ENCODE measurements at places on chromosomes 6 and 20.

GRCh38 chr6:105874835-105875626, 211.1 kb upstream of the PRDM1 start:
- no peak for DNase-seq

DNA sequence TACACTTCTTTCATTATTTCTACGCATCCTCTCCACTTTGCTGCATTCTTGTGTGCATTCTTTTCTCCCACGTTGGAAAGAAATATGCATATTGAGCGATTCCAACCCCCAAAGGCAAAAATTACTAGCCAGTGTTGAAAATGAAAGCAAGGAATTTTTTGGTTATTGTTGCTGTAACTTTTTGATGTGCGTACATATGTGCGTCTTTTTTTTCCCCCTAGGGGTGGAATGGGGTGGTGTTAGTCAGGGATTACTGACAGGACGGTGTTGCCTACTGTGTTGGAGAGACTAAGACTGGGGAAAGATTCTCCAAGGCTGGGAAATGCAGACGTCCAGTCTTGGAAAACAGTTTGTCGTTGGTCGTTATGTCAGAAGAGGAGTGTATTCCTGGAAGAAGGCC, 44.2 kb upstream of the ESR1 start:
- no peak for DNase-seq

DNA sequence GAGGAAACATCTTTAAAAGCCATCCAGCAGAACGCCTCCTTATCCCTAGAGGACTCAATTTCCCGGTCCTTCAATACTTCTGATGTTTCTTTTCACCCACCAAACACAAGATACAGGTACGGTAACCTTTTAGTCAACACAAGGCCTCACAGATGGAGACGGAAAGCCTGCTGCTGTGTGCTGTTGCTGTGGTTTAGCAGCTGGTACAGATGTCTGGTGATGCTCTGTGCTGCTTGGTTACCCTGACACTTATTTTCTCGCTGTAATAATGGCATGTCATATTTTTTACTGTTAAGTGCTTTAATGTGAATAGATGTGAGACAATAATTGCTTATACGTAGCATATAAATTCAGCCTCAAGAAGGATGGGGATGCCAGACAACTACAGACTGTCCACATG, 25.3 kb downstream of the GMDS start:
- DNase-seq = no peak

DNA sequence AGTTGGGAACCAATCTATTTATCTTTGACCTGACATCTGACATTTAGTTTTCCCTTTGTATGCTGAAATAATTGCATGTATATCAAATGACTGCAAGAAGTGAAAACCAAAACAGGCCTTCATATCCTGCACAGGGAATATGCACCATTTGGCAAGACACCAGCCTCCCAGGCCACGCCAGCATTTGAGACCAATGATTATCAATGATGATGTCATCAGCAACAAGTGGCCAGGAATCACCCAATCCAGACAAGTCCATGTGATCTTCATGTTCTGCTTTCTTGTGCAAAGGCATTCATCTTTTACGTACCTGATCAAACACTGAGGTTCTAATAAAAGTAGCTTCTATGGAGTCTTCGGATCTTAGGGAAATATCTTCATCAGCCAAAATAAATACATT, 107.4 kb upstream of the TENT5A start:
- no peak for DNase-seq

GRCh38 chr6:136767570-136768309, 24.5 kb downstream of the MAP3K5 start:
- no peak for DNase-seq

- DNase-seq = no peak
Observed at GRCh38 chr6:65113581-65113980, 593.4 kb downstream of the EYS start.

DNA sequence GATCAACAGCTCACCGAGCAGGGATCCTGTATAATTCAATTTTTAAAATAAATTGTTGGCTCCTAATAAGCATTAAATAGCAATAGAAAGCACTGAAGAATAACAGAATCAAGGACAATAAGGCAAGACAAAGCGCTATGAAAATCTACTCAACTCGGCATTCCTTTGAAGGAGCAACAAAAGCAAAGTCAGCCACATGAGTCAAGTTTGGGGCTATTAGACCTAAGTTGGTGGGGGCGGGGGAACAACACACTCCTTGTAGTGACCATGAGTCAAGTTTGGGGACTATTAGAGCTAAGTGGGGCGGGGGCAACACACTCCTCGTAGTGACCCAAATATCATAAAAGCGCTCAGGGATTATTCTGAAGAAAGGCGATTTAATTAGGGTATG, 120.0 kb downstream of the FOXC1 start:
- DNase-seq = no peak

- no peak for DNase-seq
Observed at GRCh38 chr6:82954937-82955577, 110.6 kb downstream of the UBE3D start.

GRCh38 chr6:63644668-63645326, 9.2 kb downstream of the PHF3 start:
- no peak for DNase-seq

- DNase-seq = no peak
Observed at GRCh38 chr6:11223286-11223864, 9.1 kb downstream of the NEDD9 start.

- DNase-seq = no peak
Observed at GRCh38 chr6:63268574-63268973, 51.2 kb downstream of the LGSN start.

GRCh38 chr6:66948106-66948505, 1241.1 kb upstream of the EYS start:
- no peak for DNase-seq

DNA sequence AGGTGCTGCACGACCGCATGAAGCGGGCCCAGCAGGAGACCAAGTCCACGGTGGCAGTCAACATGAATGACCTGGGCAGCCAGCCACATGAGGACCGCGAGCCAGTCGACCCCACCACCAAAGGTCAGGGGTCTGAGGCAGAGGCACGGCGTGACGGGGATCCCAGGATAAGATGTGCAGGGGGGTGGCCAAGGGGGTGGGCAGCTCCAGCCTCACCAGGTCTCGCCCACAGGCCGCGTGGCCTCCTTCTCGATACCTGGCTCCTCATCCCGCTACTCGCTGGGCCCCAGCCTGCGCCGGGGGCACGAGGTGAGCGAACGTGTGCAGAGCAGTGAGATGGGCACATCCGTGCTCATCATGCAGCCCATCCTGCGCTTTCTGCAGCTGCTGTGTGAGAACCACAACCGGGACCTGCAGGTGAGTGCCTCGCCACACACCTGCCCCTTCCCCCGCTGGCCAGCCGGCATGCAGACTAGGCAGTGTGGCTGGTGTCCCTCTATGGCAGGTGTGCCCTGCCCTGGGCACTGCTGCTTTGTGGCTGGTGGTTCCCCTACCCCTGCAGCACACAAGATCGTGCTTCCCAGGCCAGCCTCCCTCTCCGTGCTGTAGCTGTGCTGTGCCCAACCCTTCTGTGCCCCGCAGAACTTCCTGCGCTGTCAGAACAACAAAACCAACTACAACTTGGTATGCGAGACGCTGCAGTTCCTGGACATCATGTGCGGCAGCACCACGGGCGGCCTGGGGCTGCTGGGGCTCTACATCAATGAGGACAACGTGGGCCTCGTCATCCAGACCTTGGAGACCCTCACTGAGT, 25.9 kb downstream of the UQCC2 start:
- no peak for DNase-seq

GRCh38 chr6:102488729-102489128, 1095.2 kb downstream of the GRIK2 start:
- DNase-seq = no peak

DNA sequence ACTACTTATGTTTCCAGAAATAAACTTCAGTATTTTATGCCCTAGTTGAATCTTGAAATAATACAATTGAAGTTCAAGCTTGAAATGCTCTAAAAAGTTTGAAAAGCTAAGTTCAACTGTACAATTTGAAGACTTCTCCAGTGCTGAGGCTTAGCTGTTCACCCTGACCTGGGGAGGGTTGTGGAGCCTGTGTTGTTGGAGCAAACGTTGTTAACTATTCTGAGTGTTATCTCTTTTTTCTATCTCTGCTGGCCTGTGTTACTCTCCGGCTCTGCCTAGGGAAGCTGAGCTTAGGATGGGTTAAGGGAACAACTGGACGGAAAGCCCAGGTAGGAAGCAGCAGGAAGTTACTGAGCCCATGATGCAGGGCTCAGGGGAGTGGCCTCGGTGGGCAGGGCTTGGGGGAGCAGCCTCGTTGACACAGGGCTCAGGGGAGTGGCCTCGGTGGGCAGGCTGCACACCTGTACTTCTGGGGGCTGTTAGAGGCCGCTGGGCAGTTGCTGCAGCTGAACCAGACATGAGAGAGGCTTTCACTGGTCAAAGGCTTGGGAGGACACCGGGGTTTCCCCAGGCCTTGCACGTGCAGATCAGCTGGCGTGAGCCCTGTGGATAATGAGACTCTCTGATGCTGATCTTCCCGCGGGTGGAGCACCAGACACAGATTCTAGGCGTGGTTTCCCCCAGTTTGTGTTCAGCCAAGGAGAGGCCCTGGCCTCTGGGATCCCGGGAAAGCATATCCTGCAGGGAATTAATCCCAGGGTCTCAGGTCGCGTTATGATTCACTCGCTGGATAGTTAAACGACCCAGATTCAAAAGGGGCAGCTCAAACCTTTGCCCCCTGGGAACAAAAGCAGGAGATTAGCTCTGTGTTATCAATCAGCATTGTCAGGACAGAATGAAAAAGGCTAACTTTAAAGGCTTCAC, 58.9 kb downstream of the ERMARD start:
- DNase-seq = peak; percentile 70

- DNase-seq = no peak
Observed at GRCh38 chr20:8454137-8454712, 322.2 kb downstream of the PLCB1 start.

GRCh38 chr6:14502551-14502950, 385.0 kb downstream of the CD83 start:
- no peak for DNase-seq

- no peak for DNase-seq
Observed at GRCh38 chr6:110195639-110196038, 15.4 kb downstream of the CDC40 start.

DNA sequence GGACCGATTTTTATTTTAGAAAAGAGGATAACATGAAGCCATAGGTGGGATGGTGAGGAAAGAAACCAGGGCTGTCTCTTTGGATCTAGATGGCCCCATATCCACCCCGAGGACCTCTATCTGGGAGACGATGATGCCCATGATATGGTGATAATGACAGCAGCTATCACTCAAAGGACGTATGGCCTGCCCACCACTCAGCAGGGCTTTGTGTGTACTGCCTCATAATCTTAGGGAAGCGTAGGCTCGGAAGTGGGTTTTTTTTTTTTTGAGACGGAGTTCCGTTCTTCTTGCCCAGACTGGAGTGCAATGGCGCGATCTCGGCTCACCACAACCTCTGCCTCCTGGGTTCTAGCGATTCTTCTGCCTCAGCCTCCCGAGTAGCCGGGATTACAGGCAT, 8.2 kb upstream of the TAF8 start:
- DNase-seq = no peak

DNA sequence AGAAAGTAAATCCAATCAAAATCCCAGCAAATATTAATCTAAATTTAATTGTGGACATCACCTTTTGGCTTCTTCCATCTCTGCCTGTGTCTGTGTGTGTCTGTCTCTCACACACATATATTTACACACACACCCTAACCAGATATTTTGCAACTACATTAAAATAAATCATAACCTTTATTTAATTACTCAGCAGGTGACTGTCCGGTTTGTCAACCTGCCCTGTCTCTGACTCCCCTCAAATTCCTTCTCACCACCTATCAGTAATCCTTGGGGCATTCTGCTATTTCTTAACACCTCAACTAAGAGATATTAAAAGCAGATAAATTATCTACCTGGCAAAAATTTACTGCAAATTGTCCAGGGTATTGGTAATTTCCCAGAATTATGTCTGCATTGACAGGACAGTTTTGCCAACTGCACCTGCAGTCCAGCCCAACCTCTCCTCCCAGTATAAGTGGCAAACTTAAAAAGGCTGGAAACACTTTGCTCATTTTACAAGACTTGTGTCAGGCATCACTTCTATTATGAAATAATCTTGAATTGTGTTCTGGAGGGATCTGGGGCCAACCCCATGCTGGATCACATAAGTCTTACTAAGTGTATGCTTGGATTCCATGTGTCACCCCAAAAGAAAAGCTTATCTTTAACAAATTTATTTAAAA, 216.1 kb downstream of the GMDS start:
- DNase-seq = no peak

GRCh38 chr6:3324262-3324942, 65.7 kb downstream of the PSMG4 start:
- DNase-seq = no peak

DNA sequence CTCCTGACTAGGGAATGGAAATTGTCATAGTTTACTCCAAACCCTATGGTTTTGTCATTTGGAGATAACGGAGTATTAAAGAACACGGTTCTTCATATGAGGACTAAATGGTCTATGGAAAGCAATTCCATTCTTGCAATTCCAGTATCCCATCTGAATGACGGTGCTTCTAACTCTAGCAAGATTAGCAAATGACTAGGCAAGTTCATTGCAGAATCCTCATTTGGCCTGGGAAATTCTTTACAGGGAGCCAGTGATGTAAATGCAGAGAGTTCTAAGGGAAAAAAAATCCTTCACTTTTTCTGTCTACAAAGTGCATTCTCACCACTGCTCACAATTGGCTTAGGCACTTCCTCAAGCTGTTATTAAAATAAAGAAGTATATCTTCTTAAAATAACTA, 111.5 kb downstream of the MOXD1 start:
- no peak for DNase-seq

DNA sequence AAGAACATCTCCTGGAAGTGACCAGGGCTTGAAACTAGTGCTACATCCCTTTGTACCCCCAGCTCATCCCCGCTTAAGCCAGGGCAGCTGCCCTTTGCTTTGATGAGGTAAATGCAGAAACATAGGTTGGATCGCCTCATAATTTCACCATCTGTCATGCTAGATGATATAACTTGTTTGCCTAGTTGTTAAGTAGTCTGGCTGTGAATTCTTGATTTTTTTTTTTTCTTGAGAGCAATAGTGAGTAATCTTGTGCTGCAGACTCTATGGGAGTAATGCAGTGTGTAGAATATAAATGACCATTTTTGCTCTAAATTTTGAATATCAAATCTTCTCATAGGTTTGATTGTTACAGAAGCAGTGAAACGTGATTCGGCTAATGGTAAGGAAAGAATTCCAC, 4.1 kb downstream of the TRDN start:
- no peak for DNase-seq

DNA sequence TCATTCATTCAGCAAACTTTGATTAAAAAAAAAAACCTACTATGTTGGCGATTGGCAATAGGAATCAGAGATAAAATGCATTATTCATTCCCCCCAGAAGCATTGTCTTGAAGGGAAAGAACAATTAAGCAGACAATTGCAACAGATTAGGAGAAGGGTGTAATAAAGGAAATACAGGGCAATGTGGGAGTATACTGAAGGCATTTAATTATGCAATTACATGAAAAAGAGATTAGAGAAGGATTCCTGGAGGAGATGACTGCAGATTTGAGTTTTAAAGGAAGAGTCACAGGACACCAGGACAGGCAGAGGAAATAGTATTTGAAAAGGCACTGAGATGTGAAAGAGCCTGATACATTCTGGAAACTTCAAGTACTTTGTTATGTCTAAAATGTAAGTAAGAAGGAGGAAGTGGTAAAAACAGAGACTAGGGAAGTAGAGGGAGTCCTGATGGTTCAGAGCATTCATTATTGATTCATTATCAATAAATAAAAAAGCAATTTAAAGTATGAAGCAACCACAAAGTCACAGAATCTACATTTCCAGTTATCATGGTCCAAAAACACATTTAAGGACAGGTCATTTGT, 43.7 kb downstream of the THEMIS start:
- no peak for DNase-seq

- no peak for DNase-seq
Observed at GRCh38 chr20:6265204-6265904, 142.5 kb upstream of the FERMT1 start.

Measured in mucosa of descending colon (tissue), 3 donors.